ENCODE measurements at places on chromosomes 4 and X.

DNA sequence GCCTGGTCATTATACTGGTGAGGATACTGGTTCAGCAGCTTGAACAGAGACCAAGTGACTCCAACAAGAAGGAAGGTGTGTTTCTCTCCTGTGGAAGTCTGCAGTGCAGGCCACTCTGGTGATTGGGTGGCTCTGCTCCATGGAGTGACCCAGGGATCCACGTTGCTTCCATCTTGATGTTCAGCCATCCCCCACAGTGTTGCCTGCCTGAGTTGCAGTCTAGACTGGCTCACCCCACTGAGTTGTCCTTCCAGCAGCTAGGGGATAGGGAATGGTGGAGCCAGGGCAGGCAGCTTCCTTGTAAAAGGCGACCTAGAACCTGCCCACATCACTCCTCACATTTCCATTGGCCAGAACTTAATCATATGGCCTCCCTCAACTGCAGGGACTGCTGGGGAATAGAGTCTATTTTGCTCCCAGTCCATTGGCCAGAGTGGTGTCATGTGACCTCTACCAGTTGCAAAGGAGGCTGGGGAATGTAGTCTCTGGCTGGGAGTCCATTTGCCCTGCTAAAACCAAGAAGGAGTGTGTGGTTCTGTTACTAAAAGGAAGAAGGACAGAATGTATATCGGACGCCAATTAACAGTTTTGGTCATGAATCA lies 8.0 kb downstream of the MAN2B2 start:
- DNase-seq: no peak

DNA sequence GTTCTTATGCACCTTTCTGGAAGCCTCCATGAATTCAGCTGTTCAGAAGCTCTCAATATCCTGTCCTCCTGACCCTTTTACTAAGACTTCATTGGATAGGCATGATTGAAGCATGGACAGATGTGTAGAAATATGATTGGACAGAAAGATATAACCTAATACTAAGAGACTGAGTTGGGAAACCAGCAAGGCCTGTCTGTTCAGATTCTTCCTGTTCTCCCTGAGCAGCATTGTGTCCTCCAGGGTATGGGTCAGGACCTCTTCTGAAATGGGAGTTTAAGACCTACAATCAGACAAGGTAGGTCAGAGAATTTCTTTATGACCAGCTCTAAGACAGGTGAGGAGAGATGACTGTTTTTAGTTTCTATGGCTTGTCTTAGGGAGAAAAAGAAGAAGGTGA lies 23.9 kb upstream of the MAGEA11 start:
- DNase-seq: no peak

- no peak for DNase-seq
These were observed 110.5 kb downstream of the KDR start for GRCh38 chr4:55014876-55015275.

DNA sequence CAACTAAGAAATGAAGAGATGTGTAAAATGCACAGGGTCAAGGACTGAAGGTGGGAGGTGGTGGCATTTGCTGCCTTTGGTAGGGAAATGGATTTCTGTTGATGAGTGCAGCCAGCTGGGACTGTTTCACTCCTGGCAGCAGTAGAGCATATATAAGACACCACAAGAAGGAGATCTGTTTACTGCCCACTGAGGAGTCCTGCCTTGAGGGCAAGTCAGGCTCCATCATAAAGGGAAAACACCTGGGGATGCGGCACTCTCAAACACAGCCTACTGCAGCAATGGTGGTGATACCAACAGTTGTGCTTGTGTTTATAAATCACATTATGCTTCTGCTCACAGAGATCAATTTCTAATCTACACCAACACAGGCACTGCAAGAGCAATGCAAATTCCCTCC lies 222.1 kb downstream of the TACR3 start:
- DNase-seq: no peak

DNA sequence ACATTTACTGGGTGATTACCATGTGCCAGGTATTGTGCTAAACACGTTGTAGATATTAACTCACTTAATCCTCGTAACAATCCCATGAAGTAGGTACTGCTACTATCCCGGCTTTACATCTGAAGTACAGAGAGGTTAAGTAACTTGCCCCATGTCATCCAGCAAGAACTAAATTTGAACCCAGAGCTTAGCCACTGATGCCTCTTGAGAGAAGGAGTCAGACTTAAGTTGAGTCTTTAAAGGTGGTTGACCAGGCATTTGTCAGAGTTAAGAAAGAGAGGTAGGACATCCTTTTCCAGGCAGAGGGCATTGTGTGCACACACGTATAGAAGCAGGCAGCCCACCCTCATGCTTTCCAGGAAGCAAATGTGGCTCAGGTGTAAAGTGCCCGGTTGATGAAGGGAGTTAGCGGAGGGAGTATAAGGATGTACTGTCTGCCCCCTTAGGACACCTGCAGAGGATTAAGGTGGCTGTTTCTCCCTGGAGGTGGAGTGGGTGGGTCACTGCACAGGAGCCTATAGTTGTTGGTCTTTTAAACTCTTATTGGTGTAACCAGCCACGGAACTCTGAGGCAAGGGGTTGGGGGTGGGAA lies 335 bp upstream of the CD38 start:
- no peak for DNase-seq

DNA sequence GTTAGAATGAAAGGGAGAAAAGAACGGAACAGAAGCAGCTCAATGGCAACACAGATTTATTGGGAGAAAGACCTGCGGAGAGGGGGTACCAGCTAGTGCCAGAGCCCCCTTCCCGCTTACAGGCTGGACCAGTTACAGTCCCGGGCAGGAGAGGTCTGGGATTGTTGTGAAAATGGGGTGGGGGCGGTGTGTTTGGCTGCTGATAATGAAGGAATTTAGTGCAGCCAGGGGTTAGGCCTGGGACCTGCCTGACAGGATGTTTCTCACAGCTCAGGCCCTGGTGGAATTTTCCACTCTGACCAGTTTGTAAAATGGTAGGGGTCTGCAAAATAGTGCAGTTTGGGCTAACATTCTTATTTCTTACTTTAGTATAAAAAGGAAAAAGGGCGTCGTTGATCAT lies 75.4 kb upstream of the SPIN4 start:
- DNase-seq: no peak

Data from NCI-H187 (cell line).